ENCODE measurements at places on chromosomes 16 and 17.

- peak; percentile 78 for DNase-seq
Observed at GRCh38 chr16:67163164-67163998, 1.2 kb upstream of the HSF4 start.

DNA sequence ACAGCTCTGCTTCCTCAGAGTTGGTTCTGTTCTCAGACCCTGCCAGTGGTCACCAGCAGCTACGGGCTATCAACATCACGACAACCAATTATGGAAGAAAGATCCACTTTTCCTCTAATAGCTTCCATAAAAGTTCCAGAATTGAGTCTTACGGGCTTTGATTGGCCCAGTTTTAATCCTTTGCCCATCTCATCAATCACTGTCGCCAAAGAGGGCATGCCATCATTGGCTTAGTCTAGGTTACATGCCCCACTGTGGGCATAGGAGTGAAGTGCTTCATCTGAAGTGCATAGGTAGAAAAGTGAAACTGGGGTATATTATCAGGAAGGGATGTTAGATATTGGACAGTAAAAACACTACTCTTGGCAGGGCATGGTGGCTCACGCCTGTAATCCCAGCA is 76.6 kb upstream of the DHX40 start:
- no peak for DNase-seq

DNA sequence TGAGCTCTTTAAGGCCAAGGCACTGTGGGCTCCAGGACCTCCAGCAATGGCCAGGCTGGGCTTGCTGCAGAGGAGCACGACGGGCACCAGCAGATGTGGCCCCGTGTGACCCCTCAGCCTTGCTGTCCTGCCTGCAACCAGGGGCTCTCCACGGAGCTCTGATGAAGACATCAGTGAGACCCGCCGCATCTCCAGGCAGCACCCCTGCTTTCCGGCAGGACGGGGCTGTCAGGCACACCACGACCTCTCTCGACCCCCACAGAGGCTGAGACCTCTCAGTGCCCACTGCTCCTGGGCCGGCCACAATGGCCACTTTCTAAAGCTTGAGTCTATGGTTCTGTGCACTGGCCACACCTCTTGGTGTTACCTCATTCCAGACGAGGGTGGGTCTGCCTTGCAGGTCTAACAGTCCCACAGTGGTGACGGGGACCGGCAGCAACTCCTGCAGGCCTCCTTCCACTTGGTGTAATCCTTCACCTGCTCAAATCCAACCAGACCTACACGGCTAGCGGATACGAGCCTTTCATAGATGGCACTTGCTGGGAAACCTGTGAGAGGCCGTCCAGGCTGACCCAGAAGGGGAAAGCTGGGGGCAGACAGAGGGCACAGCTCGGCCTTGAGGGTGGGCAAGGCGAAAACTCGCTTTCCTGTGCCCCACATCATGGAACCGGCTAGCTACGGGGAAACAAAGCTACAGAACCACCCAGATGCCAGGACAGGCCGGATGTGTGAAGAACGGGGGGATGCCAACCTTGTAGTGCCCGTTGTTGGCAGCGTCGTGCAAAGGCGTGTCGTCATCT is 70.5 kb downstream of the ZNF778 start:
- no peak for DNase-seq

GRCh38 chr17:63399316-63399715 is 46.8 kb downstream of the CYB561 start:
- no peak for DNase-seq

DNA sequence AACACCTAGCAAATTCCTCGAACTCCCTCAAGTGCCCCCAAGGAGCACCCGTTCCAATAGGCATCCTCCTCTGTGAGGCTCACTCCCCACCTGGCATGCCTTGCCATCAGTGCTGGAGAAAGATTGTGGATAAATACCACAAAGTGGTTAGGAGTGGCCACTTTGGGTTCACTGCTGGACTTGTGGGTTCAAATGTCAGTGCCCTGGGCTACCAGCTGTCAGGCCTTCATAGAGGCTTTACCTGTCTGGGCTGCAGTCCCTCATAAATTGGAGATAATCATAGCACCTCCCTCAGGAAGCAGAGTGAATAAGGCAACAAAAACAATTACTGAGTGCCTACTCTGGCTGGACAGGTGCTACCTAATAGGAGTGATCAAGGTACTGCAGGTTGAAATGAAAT is 1.5 kb upstream of the SYT17 start:
- DNase-seq = no peak

DNA sequence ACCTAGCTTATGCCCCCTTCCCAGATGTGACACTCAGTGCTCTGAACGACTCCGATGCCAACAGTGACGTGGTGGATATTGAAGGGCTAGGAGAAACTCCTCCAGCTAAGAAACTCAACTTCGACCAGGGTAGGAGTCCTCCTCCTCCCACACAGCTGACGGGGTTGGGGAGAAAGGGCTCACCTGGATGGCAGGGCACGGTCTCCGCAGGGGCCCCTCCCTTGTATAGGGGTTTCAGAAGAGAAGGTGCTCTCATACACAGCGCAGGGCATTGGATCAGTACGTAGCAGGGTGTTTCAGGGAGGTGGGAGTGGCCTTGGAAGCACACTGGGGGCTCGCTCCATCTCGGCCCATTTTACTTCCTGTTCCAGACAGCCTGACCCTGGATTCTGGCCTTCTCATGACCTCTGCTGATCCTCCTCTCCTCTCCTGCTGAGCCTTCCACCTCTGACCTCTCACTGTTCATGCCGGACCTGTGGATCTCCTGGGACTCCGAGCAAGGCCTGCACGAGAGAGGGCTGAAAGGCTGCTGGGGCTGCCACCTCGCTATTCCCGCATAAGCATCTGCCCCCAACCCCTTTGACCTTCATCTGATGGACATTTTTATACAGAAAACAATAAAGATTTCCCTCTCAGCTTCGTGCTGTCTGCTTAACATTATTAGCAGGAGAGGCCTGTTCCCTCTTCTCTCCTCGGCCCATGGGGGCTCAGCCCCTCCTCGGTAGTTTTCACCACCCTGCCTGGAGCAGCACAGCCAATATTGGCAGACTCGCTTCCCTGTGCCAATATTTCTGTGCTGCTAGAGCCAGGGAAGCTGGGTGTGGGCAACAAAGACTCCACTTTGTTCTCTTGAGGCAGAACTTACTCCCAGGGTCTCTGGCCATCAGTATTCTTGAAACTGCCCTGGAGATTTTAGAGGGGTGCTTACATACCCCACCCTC is 4.7 kb downstream of the RNASEK start:
- no peak for DNase-seq

- DNase-seq = peak; percentile 64
Observed at GRCh38 chr16:87850009-87851006, 19.0 kb downstream of the SLC7A5 start.

- DNase-seq = no peak
Observed at GRCh38 chr16:12060751-12061150, 84.2 kb downstream of the SNX29 start.

- no peak for DNase-seq
Observed at GRCh38 chr17:7289256-7290032, 5.0 kb downstream of the YBX2 start.

DNA sequence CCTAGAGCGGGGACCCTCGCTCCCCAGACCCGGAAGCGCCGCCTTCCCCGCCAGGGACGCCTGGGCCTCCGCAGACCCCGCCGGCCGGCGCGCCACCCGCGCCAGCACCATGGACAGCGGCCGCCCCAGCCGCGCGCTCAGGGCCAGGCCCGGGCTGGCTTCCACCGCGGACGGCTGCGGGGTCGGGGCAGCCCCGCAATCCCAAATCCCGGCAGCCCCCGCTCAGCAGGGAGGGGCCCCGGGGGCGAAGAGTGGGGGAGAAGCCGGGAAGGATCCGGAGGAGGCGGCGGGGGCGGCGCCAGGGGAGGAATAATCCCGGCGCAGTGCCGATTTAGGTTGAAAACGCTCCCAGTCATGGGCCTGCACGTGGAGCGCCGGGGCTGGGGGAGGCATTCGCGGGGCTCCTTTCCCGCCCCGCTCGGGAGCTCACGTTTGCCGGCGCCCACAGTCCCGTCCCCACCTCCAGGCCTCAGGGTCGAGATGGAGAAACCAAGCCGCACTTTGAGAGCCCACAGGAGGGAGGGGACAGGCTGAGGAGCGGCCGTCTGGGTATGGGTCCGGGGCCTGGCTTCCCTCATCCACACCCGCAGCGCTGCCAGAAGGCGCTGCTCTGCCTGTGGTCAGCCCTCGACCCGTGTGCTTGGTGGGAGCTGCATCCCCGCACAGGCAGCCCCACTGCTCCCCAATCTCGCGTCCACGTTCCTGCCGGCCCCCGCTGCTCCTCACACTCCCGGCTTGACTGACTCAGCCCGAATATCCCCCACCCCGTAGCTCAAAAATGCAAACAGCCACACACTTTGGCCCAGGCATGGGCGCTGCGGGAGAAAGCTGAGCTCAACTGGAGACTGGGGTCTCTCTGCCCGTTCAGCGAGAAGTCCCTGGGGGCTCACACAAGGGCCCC is 4.7 kb downstream of the FBXL16 start:
- no peak for DNase-seq

- no peak for DNase-seq
Observed at GRCh38 chr17:39744075-39744835, 6.5 kb downstream of the GRB7 start.

DNA sequence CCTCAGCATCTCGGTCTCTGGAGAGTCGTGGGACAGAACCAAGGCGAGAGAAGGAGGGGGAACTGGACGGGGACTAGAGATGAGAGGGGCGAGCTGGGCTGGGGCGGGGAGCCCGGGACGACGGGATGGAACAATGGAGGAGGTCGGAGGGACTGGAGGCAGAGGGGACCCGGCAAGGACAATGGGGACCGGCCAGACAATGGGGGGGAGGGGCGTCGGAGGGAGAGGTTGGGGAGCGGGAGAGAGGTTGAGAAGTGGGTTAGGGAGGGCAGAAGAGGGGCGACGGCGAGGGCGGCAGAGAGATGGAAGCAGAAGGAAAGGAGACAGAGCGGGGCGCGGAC is 719 bp downstream of the NGFR start:
- no peak for DNase-seq

GRCh38 chr17:76524598-76525512 is 12.7 kb downstream of the CYGB start:
- DNase-seq = no peak

GRCh38 chr16:75746359-75746758 is 20.1 kb upstream of the CPHXL start:
- DNase-seq = no peak

GRCh38 chr16:56824804-56825203 is 40.2 kb upstream of the SLC12A3 start:
- DNase-seq = no peak

DNA sequence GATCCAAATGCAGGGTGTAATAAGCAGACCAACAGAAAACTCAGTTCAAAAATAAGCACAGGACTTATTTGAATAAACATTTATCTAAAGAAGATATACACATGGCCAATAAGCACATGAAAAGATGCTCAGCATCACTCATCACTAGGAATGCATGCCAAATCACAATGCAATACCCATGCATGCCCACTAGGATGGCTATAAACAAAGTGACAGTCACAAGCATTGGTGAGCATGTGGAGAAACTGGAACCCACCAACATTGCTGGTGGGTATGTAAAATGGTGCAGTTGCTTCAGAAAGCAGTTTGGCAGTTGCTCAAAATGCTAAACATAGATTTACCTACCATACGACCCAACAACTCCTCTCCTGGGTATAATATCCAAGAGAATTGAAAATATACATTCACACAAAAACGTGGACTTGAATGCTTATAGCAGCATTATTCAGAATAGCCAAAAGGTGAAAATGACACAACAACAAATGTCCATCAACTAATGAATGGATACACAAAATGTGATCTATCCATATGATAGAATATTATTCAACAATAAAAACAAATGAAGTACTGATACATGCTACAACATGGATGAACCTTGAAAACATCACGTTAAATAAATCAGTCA is 20.1 kb downstream of the UBE2O start:
- no peak for DNase-seq

All from GM06990 (cell line).